Activated CD4-positive, alpha-beta T cell treated with anti-CD3 and anti-CD28 coated beads, Interleukin-2, amount 50 U/mL, for 16 hours (primary cell): ENCODE measurements at places on chromosomes 12 and 14.

DNA sequence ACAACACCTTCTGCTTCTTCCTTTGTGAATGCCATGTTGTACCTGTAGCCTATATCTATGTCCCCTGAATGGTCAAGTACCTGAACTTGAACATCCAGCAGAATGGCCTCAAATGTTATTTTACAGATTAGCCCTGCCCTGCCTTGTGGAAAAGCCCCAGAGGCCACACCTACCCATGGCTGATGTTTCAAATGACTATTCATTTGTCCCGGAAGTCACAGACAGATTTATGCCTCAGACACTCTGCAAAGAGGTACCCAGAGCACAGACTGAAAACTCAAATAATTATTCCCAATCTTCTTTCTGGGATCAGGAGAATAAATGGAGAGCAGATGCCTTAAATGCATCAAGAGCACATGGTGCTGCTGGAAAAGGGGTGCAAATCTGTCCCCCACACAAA, 13.0 kb upstream of the DPF3 start:
- no peak for DNase-seq

- DNase-seq = peak; percentile 25
These were observed 895 bp downstream of the SLC7A8 start for GRCh38 chr14:23182372-23183157.

DNA sequence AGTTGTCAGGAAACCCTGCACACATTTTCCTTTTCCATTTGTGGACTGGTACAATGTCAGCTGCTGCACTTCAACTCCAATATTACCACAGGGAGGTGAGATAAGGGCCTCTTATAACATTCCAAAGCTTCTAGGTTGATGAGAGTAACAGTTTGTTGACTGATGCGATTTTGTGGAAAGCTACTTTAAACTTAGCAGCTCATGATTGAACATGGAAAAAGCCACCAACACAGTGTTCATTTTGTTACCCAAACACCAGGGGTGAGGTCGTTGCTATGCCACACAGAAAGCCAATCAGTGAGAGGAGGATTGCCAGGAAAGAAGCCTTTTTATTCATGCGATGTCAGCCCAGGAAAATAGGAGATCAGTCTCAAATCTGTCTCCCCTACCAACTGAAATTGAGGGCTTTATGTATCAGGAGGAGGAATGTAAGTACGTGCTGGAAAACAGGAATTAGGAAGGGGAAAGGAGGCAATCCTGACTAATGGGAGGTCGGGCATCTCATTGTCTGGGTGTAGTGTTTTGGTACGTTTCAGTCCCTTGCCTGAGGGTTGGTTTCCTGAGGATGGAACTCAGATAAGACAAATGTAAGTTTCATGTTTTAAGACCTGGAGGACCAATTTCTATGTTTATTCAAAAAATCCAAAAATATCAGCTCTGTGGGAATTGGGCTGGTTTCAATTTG, 92.7 kb upstream of the PLEKHA5 start:
- no peak for DNase-seq

DNA sequence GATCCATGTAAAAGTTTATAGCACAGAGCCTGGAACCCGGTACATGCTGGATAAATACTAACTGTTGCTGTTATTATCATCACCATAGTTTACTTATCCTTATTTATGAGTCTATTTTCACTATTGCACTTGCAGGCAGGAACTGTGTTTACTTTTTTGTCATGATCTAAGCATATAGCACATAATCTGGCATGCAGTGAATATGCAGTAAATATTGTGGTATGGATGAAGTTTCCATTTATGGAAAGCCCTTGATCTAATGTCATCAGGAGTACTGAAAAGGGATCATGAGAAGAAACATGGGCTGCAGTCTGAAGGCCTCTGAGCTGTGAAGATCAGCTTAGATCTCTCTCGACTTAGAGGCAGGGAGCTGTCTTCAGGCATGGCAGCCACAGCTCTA, 91.6 kb downstream of the KCNK13 start:
- no peak for DNase-seq

DNA sequence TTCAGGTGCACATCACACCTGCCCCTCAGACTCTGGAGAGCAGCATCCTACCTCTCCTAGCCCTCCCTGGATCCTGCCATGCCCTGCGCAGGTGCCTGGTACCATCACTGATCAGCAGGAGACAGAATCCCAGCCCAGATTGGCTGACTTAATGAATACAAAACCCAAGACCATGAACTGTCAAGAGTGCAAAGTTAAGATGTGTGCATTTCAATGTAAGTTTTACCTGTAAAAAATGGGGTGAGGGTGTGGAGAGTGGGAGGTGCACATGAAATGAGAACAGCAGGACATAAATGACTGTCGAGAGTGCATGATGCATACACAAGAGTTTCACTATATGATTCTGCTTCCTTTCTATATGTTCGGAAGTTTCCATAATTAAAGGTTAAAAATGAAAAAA, 57.9 kb upstream of the GPR68 start:
- DNase-seq = peak; percentile 82
